NCI-H2029 treated with DMSO at 0.1 percent for 48 hours (cell line): ENCODE measurements at places on chromosomes 6 and 20.
A peak's percentile ranks its signal among the peaks of the same experiment; 100 is the strongest.

DNA sequence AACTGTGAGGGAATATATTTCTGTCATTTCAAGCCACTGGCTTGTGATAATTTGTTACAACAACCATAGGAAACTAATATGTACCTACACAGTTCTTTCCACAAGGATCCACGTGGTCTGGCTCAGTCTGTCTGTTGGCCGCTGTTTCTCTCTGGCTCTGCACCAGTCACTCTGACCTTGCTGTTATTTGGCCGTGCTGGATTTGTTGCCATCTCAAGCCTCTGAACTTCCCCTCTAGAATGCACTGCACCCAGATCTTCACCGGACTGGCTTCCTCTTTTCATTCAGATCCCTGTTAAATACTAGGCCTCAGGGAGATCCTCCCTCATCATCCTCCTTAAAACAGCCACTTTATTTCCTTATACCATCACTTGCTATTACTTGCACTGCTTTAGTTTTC, 446.8 kb downstream of the TFAP2B start:
- no peak for DNase-seq

DNA sequence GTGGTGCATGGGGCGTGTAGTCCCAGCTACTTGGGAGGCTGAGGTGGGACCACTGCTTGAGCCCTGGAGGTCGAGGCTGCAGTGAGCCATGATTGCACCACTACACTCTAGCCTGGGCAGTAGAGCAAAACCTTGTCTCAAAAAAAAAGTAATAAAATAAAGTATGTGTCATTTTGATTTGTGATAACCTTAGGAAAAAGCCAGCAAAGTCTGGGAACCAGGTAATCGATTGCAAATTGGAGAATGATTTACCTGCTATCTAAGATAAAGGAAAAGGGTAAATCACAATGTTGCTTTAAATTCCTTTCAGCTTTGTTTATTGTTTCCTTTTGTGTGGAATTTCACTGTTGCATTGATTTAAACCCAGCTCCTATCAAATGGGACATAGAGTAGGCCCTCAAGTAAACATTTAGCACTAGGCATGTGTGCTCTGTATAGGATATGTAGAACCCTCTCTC, 59.0 kb downstream of the SGK1 start:
- DNase-seq = no peak

GRCh38 chr20:58403272-58403671, 14.2 kb downstream of the VAPB start:
- DNase-seq = no peak

GRCh38 chr20:19934792-19935491, 82.2 kb upstream of the NAA20 start:
- peak; percentile 98 for DNase-seq

- DNase-seq = no peak
Measured at GRCh38 chr20:61516346-61517208, 264.5 kb downstream of the CDH4 start.

GRCh38 chr6:104908031-104908887, 48.5 kb upstream of the HACE1 start:
- no peak for DNase-seq

DNA sequence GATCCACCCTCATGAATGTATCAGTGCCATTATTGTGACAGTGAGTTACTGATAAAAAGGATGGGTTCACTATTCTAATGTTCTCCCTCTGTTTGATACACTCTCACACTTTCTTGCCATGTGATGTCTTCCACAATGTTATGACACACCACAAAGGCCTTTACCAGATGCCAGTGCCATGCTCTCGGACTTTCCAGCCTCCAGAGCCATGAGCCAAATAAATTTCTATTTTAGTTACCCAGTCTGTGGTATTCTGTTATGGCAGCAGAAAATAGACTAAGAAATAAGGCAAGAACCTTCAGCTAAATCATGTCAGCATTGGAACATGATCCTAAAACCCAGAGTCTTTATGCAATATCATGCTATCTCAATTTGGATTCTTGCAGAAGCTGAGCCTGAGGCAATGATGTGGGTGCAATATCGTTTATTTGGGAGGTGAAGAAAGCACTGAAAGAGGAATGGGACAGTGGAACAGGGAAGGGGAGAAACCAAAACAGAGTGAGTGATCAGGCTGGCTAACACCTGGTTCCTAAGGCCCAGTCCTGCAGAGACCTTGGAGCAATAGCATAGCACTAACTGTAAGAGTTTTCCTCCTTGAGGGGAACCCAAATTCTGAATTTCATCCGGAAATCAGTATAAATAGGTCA, 130.4 kb upstream of the LRFN2 start:
- no peak for DNase-seq

DNA sequence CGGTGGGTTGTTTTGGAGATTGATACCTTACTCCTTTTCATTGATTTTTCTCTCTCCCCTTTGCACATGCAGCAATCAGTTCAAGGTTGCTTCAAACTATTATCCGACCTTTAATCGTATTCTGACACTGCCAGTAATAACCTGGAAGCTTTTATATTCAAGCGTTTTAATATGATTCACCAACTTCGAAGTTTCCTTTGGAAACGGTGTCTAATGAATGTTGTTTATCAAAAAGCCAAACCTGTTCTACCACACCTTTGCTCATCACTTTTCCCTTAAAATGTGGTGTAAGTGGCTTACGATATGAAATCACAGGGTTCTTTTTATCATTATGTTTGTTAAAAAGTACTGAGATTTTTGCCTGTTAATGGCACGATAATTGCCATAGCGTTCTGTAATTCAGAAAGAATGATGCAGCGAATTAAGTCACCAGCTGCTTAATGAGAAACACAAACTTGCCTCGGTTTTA, 660 bp downstream of the STXBP5 start:
- DNase-seq = no peak

- DNase-seq = no peak
Measured at GRCh38 chr6:164791498-164791897, 517.9 kb downstream of the C6orf118 start.

DNA sequence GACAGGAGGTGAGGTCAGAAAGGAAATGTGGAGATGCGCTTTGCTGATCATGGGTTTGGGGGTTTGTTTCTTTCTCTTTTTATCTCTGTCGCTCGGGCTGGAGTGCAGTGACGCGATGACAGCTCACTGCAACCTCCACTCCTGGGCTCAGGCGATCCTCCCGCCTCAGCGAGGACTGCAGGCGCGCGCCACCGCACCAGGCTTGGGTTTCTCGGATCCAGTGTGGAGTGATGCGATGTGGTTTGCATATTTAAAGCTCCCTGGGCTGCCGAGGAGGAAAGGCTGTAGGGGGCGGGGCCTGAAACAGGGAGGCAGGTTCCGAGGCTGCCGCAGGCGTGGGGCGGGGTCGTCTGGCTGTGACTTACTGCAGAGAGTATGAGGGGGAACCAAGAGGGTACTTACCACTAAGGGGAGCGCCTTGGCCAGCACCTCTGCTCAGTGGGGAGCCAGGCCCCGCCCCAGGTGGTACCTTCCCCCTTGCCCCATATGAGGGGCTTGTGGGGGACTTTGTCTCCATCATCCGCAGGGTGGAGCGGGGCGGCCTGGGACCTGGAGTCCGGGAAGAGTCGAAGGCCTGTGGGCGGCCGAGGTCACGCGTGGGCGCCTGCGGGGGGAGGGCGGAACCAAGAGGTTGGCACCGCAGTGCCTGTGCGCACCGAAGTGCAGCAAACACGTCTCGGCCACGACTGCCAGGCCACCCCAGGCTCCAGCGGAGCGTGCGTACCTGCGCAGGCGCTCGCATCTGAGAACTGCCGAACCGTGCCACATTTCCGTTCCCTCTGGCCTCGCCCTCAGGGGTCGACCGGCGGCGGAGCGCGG, 12.7 kb upstream of the BAK1 start:
- DNase-seq = no peak
